AG04449 (cell line): ENCODE measurements at places on chromosomes 5 and 9.

DNA sequence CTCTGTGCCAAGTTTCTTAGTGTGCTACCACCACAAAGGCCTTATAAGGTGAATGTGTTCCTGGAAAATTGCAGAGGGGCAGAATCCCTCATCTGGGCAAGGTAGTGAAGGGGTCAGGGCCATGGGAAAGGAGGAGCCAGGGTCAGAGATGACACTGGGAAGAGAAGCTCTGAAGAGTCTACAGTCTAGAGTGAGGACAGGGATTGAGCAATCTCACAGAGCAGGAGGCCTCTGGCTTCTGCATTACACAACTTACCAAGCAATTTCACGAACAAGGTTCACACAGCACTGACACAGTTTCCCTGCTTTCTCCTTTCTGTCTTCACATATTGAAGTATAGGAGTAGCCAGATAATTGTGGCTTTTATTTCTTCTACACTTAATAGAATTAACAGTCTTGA, 24.5 kb upstream of the IDNK start:
- no peak for DNase-seq

DNA sequence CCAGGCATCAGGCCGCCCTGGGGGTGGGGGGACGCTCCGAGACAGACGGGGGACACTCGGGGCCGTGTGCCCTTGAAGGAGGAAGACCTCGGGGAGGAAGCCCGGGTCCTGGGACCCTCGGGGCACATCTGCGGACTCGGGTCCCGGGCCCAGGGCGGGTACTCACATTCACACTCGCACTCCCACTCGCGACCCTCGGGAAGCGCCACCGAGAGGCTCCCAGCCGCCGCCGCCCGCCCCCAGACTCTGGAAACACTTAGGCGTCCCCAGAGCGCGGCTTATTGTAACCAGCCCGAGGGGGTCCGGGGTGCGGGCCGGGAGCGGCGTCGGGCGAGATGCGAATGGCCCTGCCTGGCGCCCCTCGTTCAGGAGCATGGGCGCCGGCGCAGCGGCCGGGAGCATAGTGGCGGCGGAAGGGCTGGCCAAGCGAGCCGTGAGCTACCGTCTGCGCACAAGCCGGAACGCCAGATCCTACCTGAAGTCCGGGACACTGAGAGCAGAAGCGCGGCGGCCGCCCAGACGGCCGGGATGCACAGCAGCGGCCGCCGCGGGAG, 559 bp downstream of the ROR2 start:
- no peak for DNase-seq

GRCh38 chr9:38342532-38342931, 50.0 kb upstream of the ALDH1B1 start:
- DNase-seq: no peak

GRCh38 chr5:122306461-122306860, 5.6 kb upstream of the SNCAIP start:
- no peak for DNase-seq

DNA sequence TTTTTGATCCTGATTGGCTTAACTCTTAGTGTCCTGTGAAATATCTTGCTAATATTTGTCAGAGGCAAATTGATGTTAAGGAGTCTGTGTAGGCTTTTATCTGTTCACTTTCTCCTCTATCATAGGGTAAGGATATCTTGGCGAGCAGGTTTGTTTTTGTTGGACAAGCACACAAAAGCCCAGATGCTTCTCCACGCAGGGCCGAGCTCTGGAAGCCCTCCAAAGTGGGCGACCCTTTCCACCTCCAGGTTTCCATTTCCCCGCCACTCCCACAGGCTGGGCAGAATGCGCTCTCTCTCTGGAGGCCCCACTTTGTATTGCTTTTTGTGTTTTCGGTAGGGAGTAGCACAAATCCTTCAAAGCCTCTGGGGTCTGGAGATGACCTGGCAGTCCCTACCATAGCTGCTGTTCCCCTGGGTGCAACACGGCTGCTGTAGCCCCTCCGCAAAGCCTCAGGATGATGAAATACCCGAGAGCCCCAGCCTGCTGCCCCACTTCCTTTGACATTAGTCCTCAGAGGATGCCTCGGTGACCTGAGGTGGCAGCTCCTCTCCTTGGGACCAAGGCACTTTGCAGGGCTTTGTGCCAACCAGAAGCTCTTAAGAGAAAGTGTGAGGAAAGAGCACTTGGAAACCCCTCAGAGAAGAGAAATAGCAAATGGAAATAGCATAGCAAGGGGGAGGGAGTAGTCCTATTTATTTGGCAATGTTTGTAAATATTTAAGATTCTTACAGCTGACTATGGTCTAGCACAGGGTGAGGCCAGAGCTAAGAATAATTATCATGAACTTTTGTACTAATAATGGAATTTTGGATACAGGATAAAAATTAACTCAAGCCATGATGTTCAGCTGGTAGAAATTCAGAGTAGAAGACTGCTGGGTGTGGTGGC, 122.8 kb downstream of the ARHGEF28 start:
- no peak for DNase-seq

DNA sequence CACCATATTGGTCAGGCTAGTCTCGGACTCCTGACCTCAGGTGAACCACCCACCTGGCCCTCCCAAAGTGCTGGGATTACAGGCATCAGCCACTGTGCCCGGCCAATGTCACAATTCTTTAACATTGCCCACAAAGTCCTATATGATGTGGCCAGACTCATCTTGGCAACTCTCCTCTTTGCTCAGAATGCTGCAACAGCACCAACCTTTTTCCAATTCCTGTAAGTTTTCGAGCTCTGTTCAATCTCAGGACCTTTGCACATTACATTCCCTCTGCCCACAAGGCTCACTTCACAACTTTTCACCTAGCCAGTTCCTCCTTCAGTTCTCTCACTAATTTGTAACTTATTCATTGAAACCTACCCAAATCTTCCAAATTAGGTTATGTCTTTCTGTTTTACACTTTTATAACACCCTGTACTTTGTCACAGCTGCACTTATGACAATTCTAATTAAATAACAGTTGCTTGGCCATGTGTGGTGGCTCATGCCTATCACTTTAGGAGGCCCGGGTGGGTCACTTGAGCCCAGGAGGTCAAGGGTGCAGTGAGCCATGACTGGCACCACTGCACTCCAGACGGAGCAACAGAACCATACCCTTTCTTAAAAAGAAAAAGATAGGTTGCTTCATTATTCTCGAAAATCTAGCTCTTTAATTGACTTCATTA, 30.9 kb upstream of the GLDC start:
- DNase-seq: no peak

DNA sequence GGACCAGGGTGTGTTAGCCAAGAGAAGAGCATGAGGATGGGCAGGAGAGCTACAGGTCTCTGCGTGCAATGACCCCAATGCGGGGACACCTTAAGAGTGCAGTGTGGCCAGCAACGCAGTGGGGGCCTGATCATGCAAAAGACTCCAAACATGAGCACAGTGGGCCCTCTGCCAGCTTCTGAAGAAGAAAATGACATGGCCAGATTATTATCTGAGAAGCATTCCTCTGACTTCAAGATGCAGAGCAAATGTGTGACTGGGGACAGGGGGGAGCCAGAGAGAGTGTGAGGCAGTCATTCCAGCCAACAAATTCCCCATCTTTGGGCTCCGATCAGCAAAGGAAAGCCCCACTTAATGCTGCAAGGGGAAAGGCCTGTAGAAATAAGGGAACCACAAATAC, 229.4 kb downstream of the CDK5RAP2 start:
- DNase-seq: no peak

DNA sequence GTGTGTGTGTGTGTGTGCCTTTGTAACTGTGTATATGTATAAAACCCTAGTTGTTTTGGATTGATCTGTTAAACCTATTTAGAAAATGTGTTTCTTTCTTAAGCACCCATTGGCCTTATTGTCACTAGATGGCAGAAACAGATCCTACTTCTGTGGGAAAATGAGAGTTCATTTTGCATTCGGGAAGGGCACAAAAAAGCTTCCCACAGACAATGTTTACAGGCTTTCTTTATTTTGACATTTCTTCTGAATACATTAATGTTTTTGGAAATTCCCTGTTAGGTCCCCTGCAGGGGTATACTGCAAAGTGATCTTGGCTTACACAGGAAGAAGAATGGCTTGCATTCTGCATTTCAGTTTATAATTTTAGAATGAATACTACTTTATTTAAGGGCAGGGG, 481.8 kb upstream of the ARRDC3 start:
- no peak for DNase-seq

DNA sequence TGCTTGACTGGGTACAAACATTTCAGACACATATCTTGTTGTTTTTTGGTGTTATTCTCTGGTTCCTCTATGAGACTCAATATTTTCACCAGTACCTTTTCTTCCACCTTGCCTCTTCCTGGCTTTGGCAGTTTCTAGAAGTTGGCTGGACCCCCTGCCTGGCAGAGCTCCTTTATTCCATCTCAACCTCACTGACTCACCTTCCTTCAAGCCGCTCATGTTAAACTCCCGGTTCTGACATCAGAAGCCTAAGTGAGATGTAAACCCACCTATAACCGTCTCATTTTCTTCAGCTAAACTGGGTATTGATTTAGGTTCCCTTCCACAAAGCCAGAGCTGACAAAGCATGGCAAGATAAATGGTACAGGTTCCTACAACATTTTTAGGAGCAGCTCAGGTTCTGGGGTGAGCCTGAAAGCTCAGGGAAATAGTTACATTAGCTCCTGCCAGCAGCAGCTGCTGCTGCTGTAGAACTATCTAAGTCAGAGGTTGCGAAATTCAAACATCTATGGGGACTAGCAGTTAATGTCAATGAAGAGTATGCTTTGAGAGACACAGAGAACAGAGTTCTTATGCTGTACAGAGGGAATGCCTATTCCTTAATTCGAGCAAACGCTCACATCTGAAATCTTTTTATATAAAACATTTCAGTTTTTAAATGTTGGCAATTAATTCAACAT, 197.1 kb upstream of the NR3C1 start:
- DNase-seq: no peak

- DNase-seq: no peak
Measured at GRCh38 chr9:131867611-131868192, 127.8 kb upstream of the RAPGEF1 start.

DNA sequence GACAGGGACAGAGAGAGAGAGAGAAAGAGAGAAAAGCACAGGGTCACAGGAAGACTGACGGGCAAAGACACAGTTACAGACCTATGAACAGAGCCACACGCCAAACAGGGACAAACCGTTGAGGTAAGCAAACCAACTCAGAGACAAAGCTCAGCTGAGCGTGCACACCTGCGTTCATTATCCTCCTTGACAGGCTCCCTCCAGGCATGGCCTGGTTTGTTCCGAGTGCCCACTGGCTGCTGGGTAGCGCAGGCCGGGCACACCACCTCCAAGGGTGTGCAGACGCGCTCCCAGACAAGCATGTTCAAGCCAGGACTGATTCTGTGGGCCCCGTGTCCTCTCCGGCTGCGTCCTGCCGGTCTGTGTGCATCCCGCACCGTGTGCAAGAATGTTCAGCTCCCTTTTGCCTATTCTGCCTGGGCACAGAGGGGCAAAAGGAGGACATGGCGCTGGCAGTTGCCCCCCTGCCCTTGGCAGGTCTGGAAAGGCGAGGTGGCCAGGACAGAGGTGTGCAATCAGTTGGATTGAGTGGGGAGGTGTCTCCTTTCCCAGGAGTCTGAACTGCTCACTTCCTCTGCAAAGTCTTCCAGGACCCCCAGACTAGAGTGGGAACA, 467 bp upstream of the SMIM32 start:
- no peak for DNase-seq

GRCh38 chr9:2621722-2622460, at the start of gene VLDLR:
TSS of gene VLDLR (plus strand) at chr9:2621787. CDS start at chr9:2622190, 403 bp downstream.
- no peak for DNase-seq

GRCh38 chr5:103623425-103623824, 60.8 kb upstream of the NUDT12 start:
- DNase-seq: no peak

DNA sequence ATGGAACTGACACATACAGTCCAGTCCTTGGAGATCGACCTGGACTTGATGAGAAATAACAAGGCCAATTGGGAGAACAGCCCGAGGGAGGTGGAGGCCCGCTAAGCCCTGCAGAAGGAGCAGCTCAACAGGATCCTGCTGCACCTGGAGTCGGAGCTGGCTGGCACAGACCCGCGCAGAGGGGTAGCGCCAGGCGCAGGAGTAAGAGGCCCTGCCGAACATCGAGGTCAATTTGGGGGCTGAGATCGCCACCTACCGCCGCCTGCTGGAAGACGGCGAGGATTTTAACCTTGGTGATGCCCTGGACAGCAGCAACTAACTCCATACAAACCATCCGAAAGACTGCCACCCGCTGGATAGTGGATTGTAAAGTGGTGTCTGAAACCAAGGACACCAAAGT, 1610.1 kb upstream of the ACO1 start:
- no peak for DNase-seq
